Activated T-cell treated with anti-CD3 and anti-CD28 coated beads for 48 hours (primary cell): ENCODE measurements at places on chromosomes 13 and 19.

GRCh38 chr13:110923777-110924638 is 9.1 kb upstream of the ANKRD10 start:
- no peak for DNase-seq

GRCh38 chr13:36582977-36583376 is 90.8 kb upstream of the SERTM1 start:
- DNase-seq, result no peak

DNA sequence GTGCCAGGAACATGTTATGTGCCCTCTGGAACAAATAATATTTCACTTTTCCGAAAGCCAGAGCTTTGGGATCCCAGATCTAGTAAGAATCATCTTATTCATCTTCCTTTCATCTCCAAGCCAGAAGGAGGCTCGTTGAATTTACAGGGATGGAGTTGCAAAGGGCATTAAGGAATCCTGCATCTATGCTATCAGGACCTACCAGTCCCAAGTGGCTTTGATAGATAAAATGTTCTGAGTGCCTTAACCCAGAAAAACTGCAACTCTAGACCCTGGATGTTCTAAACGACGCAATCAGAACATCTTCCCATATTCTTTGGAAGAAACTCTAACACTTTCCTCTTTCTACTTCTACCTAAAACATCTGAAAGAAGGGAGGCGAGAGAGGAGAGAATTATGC is 9.2 kb upstream of the EDDM13 start:
- DNase-seq, result no peak

- no peak for DNase-seq
These were observed 37.5 kb downstream of the ARRDC2 start for GRCh38 chr19:18045307-18046050.

DNA sequence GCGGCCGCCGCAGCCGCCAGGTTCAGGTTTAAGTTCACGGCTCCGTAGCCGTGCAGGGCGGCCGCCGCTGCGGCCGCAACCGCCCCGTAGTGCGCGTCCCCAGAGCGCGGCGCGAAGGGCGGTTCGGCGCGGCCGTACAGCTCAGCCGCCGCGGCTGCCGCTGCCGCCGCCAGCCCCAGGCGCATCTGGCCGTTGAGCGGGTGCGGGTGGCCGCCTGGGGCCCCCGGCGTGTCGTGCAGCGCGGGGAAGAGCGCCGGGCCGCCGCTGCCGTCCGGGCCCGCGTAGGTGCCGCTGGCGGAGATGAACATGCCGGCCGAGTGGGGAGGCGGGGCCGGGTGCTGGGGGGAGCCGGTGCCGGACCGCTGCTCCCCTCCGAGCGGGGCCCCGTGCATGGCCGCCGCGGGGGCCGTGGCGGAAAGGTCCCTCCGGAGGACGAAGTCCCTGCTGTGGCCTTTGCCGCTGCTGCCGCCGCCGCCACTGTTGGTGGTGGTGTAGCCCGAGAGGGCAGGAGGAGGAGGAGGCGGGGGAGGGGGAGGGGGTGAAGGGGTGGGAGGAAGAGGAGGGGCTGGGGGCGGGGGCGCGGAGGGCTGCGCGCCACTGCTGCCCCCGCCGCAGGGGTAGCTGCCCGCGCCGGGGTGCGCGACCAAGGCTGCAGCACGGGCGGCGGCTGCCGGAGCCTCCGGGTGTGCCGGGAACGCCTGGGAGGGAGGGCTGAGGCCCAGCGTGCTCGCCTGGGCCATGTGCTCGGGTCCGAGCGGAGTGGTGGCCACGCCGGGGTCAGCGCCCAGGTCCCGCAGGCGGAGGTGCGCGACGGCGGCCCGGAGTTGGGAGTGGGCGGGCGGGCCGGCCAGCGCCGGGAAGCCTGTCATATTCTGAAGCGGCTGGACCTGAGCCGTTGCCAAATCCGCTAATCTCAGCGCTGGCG is 654 bp downstream of the ZIC5 start:
- DNase-seq, result no peak

- DNase-seq, result no peak
These were observed 95.3 kb upstream of the SLC15A1 start for GRCh38 chr13:98847780-98848179.

DNA sequence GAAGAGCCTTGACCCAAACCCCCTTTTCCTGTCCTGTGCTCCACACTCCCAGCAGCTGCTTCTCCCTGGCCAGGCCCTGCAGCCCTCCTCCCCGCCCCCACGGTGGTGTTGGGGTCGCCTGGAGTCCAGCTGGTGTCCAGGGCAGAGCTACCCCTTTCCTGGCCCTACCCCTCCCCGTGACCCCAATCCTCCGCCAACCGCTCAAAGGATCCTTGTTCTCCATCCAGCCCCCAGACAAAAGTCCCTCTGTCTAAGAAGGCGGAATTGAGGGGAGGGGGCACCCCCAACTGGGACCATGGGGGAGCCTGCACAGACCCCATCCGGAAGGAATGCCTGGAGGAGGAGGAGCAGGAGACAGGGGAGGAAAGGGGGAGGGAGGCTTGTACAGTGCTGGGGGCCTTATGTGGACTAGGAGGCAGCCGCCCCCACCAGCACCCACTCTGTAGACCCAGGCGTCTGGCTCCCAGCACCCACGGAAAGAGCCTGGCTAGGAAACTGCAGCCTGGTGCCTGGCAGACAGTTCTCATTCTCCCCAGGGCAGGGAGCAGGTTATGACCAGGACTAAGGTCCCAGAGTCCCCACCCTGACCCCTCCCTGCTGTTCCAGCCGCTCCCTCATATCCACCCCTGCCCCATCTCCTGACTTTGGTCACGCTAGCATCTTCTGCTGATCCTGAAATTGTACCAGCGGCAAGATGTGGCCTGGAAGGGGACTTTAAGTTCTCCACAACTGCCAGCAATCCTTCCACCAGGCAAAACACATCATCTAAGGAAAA is at the start of gene FXYD3:
TSS of gene FXYD3 (plus strand) at position 647 of the 775 bp plus-strand sequence. CDS start 3,554 bp downstream, outside the sequence.
- DNase-seq, result no peak

DNA sequence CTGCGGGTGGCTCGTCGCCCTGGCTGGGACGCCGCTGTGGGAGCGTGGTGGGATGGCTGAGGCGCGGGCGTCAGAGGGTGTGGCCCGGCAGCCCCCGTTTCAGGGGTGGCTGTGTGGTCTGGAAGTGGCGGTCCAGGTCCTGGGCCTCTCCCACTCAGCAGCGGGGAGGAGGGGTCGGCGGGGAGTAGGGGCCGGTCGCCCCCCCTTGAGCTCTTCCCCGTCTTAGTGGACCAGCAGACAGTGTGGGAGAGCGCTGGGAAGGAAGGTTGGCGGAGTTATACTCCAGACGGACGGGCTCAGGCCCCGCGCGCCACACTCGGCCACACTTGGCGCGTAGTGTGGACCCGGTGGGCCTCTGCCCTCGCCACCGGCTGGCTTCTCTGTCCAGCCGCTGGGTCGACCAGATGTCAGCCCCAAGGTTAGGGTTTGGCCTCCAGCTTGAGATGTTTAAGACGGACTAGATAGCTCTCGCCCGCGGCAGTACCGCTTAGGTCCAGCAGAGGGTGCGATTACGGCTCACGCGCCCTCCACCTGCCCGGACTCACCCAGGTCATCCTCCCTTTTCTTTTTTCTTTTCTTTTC is 21.7 kb upstream of the ZNF429 start:
- peak; percentile 65 for DNase-seq

DNA sequence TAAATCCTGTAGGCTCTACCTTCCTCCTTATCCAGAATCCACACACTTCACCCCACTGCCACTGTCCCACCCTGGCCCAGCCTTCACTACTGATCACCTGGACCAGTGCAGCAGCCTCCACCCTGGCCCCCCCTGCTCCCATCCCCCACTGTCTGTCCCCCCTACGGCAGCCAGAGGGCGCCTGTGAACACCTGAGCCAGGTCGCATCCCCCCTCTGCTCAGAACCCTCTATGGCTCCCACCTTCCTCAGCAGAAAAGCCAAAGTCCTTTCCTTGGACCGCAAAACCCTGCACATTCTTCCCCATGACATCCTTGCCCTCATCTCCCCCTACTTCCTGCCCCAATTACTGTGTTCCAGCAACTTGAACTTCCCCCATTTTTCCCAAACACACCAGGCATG is 20.6 kb downstream of the ELAVL3 start:
- no peak for DNase-seq

- peak; percentile 23 for DNase-seq
These were observed 9.0 kb downstream of the ZNF808 start for GRCh38 chr19:52536448-52536800.
